Right cardiac atrium (tissue), 5 donors: ENCODE measurements at places on chromosomes 13 and 19. TPM values are rescaled to one million over a fixed set of nuclear protein-coding genes. Genes with fewer than 3 reads are reported as not detected.
A peak's percentile ranks its signal among the peaks of the same experiment; 100 is the strongest.

The TRPC4 gene
- total RNA-seq = 4.3 TPM

The FREM2 gene
- total RNA-seq = not detected

DNA sequence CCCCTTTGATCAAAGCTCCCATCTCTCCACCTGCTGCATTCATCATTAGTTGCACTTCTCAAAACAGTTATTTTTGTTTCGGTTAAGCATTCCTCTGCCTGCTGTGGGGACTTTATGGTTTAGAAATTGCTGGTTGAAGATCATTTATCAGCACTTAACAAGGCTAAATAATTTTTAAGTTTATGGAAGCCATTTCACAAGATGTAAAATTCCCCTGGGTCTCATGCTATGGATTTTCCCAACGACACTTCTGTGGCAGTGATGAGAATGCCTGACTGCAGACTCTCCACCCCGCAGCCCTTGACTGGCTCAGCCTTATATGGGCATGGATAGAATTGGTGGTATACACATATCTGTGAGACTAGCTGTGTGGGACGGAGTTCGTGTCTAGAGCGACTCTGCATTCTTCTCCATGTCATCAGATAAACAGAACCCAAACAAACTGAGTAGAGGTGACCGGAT lies 52.8 kb downstream of the COL4A2 start:
- no peak for DNase-seq

The ALKBH7 gene
- total RNA-seq = 125 TPM

DNA sequence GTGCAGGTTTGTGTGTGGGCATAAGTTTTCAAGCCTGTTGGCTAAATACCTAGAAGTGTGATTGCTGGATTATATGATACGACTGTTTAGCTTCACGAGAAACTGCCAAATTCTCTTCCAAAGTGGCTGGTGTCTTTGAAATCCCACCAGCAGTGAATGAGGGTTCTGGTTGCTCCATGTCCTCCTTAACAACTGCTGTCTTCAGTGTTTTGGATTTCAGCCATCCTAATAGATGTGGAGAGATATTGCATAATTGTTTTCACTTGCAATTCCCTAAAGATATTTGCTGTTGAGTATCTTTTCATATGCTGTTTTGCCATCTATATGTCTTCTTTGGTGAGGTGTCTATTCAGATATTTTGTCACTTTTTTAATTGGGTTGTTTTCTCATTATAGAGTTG lies 390.5 kb downstream of the ZNF536 start:
- DNase-seq = no peak

GRCh38 chr13:107239213-107239612 lies 671.3 kb upstream of the ARGLU1 start:
- DNase-seq = no peak

DNA sequence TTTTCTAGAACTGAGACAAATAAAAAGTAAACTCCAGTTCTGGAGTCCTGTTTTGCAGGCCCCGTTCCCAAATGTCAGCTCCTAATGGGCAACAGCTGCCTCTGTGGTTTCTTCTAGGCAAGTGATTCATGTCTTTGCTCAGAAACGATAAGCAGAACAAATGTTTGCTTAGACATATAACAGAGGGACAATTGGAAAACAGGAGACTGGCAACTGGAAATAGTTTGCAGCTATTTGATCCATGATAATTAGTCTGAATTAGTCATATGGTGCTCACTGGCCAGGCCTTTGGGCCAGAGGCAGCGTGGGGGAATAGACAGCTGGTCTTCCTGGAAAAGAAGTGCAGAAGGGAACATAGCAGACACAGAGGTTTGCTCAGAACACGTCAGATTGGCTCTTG lies 29.2 kb upstream of the TSHZ3 start:
- peak; percentile 75 for DNase-seq

DNA sequence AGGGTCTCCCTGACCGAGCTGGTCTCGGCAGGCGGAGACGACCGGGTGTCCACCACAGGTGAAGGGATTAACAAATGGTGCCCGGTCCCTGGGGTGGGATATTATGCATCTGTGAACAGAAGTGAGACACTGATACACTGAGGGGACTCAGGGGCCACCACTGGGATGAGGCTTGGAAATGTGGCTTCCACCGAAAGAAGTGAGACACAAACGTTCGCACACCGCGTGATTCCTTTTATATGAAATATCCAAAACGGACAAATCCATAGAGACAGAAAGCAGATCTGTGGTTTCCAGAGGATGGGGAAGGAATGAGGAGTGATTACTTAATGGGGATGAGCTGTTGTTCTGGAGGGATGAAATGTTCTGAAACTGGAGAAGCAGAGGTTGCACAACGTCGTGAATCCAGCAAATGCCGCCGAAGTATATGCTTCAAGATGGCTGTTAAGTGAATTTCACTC lies 47.5 kb downstream of the C13orf46 start:
- DNase-seq = no peak

The ZNF578 gene
- total RNA-seq = 3.3 TPM

The GSX1 gene
- total RNA-seq = not detected

DNA sequence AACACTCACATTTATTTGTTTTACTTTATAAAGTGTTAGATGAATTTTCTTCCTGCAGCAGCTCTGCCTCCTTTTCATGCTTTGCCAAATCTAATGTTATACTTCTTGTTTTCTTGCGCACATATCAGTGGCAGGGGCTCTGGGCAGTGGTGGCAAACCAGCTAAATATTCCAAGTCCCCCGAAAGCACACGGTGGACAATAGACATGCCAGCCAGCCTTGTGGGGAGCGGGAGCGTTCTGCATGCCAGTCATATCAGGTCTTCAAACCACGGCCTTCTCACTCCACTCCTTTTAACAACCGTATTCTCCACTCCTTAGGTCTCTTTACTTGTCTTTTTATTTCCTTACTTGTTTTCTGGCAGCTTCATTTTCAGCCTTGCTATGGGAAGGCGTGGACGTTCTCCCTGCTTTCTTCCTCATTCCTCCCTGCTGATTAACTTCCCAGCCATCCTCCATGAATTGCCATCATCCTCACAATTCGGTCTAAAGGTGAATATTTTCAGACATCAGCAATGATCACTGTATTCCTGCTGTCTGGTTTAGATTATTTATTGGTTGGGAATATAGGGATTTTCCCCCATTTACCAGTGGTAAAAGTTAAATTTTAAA lies 77.1 kb upstream of the WASF3 start:
- DNase-seq = no peak

- DNase-seq = no peak
These were observed 54.7 kb downstream of the SKA3 start for GRCh38 chr13:21121616-21122015.

The ZNF780B gene
- 31.9 TPM for total RNA-seq

The LILRB4 gene
- 5.3 TPM for total RNA-seq

DNA sequence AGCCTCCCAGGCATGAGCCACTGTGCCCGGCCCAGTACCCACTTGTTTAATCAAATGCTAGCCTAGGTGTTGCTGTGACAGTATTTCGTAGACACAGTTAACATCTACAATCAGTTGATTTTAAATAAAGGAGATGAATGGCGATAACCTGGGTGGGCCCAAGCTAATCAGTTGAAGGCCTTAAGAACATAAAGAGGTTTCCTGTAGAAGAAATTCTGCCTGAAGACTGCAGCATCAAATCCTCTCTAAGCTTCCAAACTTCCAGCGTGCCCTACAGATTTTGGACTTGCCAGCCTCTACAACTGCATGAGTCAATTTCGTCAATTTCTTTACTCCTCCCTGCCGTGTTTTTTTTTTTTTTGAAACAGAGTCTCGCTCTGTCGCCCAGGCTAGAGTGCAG lies 13.2 kb upstream of the SULT2A1 start:
- DNase-seq = no peak

GRCh38 chr13:41267106-41267505 lies 3.7 kb upstream of the MTRF1 start:
- DNase-seq = no peak

DNA sequence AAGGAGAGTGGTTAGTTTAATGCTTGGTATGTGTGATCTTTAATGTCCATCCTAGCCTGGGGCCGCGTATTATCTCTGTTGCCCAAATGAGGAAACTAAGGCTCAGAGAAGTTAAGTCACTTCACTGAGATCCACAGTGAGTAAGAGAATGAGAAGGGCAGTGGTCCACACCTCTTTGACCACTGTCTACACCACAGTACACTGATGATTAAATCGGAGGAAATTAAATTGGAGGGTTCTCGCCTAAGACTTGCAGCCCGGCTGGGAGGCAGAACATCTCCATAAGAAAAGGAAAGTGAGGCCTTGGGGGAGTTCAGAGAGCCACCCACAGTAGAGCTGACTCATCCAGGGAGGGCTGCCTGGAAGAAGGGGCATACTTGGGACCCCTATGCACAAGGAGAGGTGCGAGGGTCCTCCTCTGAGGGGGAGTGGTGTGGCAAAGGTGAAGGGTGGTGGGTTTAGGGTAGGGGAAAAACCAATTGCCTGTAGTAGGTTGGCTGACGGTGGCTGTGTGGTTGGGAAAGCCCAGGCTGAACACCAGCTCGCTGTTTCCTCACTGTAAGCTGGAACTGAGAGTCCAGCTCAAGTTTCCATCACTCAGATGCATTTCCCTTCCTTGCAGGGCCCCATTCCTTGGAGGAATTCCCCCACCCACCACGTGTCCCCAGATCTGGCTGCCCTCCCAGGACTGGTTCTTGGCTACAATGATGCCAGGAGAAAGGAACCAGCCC lies 15.0 kb upstream of the DHRS12 start:
- DNase-seq = no peak

The FGF14 gene
- 4.9 TPM for total RNA-seq

DNA sequence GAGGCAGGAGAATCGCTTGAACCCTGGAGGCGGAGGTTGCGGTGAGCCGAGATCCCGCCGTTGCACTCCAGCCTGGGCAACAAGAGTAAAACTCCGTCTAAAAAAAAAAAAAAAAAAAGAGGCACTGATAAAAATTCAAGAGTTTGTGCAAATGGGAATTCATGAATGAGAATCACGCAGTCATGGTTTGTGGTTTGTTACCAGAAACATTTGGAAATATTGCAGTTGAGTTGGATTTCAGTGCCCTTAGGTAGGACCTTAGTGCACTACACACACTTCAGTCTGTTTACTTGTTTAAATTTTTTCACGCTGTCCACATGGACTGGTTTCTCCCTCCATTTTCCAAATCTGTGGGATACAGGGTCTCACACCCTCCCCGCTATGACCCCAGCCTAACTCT lies 28.4 kb downstream of the ZNF844 start:
- no peak for DNase-seq

GRCh38 chr13:30151388-30151787 lies 156.0 kb downstream of the KATNAL1 start:
- DNase-seq = no peak

DNA sequence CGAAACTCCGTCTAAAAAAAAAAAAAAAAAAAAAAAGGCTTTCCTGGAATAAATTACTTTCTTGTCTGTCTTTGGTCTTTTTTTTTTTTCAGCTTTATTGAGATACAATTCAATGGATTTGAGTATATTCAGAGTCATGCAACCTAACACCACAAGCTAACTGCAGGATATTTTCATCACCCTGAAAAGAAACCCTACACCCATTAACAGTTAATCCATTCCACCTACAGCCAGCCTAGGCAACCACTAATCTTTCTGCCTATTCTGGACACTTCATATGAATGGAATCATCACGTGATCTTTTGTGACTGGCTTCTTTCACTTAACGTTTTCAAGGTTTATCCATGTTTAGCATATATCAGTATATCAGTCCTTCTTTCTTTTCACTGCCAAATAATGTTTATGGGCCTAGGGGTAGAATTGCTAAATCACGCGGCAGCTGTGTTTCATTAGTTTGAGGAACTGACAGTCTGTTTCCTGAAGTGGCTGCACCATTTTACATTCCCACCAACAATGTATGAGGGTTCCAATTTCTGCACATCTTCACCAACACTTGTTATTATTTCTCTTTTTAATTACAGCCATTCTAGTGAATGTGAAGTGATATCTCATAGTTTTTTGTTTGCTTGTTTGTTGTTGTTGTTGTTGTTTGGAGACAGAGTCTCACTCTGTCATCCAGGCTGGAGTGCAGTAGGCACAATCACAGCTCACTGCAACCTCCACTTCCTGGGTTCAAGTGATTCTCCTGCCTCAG lies 19.9 kb downstream of the LRFN3 start:
- no peak for DNase-seq
